ENCODE measurements at places on chromosomes 16 and 17.

DNA sequence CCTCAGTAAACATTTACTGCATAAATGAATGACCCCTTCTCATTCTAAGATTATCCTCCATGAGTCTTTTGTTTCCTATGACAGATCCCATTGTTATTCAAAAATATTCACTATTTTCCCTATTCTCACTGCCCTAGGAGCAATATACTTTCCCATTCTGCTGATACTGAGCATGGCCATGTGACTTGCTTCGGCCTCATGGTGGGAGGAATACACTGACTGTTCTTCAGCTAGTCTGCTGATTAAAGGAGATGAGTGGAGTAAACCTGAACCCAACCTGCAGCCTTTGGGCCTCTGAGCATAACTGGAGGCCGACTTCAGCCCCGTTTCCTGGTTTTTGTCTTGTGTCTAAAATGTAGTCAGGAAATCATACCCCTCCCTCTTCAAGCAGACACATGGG lies 531.8 kb upstream of the SALL1 start:
- no peak for DNase-seq

DNA sequence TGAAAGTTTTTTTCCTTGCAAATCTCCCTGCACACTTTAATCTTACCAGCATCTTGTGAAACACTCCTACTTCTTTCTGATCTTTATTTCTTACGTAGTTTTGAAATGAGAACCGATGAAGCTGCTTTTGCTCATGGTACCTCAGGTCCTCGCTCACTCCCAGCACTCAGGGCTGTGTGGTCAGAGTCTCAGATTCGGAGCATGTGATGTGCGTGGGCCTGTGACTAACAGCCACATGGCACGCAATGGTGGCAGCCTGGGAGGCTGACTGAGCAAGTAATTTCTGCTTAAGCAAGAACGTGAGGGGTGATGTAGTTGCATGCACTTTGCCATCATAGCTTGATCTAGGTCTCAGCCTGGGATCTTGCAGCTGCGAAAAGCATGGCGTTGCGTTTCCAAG lies 624.3 kb downstream of the MAF start:
- DNase-seq, result no peak

- no peak for DNase-seq
These were observed 161.3 kb upstream of the GSE1 start for GRCh38 chr16:85451641-85452363.

GRCh38 chr16:31451681-31452351 lies 7.5 kb upstream of the ARMC5 start:
- peak; percentile 73 for DNase-seq

DNA sequence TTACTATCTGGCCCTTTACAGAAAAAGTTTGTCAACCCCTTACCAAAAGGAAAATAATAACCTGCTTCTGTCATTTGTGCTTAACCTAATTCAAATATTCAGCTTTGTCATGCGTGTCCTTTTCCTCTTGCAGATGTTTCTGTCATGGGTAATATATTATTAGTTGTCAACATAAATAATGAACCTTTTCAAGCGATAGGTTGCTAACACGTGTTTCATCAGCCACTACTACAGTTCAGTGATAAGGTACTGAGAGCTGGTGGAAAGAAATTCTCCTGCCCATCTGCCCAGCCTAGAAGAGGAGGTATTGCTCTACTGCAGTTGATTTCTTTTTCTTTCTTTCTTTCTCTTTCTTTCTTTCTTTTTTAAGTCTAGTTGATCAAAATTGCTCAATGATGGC lies 12.0 kb upstream of the SRSF1 start:
- DNase-seq, result no peak

- DNase-seq, result peak; percentile 92
These were observed 408.7 kb downstream of the SLC39A11 start for GRCh38 chr17:72683506-72684404.

DNA sequence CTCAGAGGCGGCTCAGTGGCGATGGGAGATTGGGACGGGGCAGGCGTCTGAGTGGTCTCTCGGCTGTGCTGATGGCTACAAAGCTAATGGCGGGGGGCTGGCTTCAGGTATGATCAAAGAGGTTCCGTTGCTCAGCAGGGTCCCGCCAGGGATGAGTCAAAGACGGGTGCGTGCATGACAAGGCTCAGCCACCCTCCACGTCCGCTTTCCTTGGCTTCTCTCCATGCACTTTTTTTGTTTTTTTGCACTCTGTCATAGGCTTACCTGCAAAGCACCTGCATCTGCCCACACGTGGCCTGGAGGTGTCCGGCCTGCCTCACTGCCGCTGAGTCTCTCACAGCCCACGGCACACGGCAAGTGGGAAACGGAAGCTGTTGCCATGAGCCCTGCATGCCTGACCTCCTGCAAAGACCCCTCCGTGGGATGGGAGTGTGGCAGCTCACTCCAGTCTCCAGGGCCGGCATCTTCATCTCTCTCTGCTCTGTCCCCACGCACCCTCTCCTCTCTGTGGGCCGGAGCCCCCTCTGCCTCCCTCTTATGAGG lies 85.5 kb upstream of the ZNF469 start:
- no peak for DNase-seq

- DNase-seq, result no peak
These were observed 9.9 kb downstream of the CAPNS2 start for GRCh38 chr16:55576384-55576783.

DNA sequence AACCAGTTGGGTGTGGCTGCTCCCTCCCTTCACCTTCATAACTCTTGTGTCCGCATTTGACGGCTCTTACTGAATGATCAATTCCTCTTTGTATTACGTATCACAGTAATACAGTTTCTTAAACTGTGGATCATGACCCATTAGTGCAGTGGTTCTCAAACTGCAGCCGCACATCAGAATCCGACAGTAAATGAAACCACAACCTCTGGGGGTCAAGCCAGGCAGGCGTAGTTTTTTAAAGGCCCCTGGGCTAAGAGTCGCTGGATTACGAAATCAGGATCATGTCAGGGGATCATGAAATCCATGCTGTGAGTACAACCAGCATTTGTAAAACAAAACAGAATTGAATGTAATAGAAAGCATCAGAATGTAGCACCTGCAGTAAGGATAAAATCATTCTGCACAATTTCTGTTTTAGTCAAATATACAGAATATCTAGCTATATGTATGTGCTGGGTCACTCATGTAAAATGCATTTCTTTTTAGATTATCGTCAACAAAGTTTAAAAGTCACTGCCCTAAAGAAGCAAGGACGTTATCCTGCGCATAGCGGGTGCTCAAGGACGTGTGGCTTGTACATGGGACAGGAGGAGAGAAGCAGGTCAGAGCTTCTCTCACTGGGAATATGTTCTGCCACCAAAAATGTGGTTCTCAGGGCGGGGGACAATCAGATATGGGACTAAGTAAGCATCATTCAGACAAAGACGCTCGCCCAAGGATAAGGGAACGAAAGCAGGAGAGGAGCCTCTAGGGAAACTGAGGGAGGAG lies 113.1 kb downstream of the ZFHX3 start:
- no peak for DNase-seq

DNA sequence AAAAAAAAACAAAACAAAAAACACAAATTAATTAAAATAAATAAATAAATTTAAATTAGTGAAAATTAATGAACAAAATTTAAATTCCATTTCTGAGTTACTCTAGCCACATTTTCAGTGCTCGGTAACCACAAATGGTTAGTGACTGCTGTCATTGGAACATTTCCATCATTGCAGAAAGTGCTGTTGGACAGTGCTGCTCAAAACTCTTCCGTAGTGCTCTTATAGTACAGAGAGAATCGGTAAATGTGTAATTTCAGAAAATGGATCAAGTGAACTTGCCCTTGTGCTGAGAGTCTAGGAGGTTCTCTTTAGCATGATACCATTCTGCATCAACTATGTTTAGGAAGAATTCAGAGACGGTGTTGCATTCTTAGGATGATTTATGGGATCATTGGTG lies 23.7 kb downstream of the ZNRF1 start:
- DNase-seq, result no peak

DNA sequence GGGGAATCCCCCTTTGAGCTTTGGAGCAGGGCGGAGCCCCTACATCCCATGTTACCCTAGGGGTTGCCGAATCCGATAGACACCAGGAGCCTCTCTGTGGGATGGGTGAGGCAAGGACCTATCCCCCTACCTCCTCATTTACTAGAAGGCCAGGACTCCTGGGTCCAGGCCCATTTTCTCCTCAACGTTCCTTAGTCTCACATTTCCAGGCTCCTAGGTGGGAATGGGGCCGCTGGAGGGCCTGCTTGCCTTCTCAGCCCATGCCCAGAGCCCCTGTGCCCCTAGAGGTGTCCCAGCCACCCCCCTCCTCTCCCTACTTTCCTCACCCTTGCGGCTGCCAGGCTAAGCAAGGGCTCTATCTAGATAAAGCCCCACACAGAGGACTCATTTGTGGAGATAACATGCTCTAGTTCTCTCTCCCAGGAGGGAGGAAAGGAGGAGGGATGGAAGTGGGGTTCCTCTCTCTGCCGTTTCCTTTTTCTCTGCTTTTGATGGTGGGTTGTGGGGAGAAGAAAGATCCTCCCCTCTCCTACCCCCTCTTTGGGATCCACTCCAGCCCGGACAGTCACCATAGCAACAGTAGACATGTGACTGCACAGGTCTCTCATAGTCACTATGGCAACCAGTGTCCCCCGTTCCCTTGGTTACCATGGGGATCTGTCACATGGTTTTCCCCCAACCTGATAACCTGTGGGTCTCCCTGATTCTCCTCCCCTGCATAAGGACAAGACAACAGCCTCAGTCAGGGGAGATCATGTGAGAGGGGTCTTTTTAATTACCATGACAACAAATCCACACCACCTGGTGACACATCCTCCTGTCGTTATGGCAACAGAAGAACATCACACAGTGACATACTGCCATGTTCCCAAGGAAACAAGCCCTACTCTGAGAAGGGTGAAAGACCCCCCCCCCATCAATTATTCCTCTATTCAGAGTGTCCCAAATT lies 5.2 kb downstream of the CACNA1G start:
- peak; percentile 21 for DNase-seq

- no peak for DNase-seq
These were observed 39.9 kb upstream of the SDK2 start for GRCh38 chr17:73684183-73684582.

DNA sequence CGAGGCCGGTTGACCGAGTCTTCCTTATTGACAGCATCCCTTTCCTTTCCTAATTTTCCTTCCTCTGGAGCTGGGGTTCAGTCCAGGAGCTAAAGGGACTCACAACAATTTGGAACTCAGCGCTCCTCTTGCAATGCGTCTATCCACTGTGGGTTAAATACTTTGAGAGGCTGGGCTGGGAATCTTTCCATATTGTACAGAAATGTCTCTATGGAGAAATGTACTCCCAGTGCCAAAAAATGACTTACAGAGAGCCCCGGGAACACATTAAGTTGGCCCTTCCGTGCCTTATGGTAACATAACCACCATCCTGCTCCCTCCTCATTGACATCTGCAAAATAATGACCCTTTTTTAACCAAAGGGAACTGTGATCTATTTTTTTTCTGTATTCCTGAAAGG lies 192.8 kb downstream of the FTO start:
- DNase-seq, result no peak

DNA sequence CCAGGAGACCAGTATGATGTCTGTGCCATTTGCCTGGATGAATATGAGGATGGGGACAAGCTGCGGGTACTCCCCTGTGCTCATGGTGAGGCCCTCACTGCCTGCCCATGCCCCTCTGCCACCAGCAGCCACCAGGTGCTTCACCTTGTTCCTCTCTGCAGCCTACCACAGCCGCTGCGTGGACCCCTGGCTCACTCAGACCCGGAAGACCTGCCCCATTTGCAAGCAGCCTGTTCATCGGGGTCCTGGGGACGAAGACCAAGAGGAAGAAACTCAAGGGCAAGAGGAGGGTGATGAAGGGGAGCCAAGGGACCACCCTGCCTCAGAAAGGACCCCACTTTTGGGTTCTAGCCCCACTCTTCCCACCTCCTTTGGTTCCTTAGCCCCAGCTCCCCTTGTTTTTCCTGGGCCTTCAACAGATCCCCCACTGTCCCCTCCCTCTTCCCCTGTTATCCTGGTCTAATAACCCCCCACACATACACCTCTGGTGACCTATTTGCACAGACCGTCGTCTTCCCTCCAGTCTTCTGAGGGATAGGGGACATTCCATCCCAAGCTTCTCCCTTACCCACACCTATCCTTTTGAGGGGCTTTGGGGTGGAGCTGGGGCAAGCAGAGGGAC lies 3.7 kb downstream of the PFN1 start:
- no peak for DNase-seq

GRCh38 chr16:2071454-2072202 lies 23.8 kb downstream of the TSC2 start:
- DNase-seq, result no peak

GRCh38 chr17:63774141-63774968 lies at the start of gene DDX42:
DDX42 (plus strand) TSS chr17:63774170; CDS start chr17:63787050, 12,880 bp downstream.
- DNase-seq, result peak; percentile 62

- DNase-seq, result no peak
These were observed 115.8 kb downstream of the OR1D5 start for GRCh38 chr17:2947588-2947950.

DNA sequence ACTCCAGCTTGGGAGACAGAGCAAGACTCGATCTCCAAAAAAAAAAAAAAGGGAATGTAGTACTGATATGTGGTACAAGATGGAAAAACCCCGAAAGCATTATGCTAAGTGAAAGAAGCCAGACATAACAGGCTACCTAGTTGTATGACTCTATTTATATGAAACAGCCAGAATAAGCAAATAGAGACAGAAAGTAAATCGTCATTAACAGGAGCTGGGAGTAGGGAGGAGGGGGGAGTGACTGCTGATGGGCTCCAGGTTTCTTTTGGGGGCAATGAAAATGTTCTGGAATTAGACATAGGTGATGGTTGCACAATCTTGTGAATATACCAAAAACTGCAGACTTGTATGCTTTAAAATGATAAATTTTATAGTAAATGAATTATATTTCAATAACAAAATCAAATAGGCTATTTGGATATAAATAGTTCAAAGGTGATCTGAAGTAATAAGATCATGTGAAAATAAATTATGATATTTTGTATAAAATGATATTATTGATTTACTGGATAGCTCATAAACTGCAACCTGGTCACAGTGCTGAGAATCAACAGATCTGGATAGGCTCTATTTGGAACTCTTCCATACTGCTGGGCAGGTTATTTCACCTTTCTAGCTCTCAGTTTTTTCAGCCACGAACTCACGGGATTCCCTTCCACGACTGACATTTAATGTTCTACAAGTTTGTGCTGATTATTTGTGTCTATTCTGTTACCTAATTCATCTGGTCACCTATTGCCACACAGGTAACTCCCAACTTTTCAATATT lies 27.1 kb downstream of the ZNF652 start:
- DNase-seq, result no peak

DNA sequence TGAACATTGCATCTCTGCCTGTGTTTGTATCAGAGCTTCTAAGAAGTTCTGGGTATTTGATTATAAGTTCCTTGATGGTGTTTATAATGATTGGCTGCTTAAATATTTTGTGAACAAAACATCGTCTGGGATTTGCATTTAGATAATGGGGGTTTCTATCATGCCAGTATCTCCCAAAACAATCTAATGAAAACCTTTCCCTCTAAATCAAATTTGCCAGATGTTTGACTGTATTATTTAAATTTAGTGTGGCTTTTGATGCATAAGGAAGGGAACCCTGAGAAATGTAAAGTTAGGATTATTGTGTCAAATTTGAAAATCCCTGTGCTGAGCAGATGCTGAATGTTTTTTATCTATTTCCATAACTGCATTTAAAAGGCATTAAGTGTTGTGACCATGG lies 159.9 kb downstream of the HS3ST3A1 start:
- DNase-seq, result no peak
